ENCODE measurements at places on chromosomes 4 and X. TPM values are rescaled to one million over a fixed set of nuclear protein-coding genes. Genes with fewer than 3 reads are reported as not detected.

PNMA6F gene
- total RNA-seq: not detected

RAB39B gene
- 47.7 TPM for total RNA-seq

XK gene
- total RNA-seq: 0.62 TPM

- no peak for DNase-seq
These were observed 37.3 kb downstream of the SLIT2 start for GRCh38 chr4:20288846-20289512.

DNA sequence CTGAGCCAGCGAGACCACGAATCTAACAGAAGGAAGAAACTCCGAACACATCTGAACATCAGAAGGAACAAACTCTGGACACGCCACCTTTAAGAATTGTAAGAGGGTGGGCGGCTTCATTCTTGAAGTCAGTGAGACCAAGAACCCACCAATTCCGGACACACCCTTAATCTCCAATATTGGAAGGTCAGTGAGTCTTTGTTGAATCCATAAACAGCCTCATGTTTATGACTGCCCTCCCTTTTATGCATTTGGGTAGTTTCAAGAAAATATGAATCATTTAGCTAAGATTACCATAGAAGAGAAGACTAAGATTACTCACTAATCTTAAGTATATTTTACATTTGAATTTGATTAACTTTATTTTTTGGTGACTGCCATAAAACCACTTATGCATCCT is 48.5 kb downstream of the VCX2 start:
- no peak for DNase-seq

DNA sequence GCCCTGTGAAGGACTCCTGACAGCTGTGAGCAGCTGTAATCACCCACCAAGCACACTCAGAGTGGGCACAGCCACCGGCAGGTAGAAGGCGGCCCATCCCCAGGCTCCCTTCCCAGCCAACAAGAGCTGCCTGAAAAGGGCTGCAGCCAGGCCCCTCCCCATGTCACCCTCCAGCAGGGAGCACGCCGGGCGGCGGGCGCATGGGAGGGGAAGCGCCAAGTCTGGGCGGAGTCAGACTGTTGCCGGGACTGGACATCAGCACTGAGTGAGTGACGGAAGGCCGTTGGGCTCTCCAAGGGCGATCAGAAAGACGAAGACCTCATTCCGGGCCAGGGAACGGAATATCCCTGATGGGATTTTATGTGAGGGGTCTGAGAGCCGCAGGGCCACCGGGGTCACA is 82.1 kb downstream of the PPP2R2C start:
- DNase-seq: no peak

DNA sequence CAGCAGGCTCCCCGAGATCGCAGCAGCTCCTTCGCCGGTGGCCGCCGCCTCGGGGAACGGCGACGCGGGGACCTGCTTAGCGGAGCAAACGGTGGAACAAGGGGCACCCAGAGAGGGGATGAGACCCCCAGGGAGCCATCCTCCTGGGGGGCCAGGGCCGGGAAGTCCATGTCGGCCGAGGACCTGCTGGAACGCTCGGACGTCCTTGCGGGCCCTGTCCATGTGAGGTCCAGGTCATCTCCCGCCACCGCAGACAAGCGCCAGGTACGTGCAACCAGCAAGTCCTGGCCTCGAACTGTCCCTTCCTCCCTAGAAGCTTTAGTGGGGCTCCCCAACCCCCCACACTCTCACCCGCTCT is 156.3 kb downstream of the SOWAHB start:
- DNase-seq: no peak

- no peak for DNase-seq
These were observed 67.0 kb downstream of the USP9X start for GRCh38 chrX:41152221-41152620.

DNA sequence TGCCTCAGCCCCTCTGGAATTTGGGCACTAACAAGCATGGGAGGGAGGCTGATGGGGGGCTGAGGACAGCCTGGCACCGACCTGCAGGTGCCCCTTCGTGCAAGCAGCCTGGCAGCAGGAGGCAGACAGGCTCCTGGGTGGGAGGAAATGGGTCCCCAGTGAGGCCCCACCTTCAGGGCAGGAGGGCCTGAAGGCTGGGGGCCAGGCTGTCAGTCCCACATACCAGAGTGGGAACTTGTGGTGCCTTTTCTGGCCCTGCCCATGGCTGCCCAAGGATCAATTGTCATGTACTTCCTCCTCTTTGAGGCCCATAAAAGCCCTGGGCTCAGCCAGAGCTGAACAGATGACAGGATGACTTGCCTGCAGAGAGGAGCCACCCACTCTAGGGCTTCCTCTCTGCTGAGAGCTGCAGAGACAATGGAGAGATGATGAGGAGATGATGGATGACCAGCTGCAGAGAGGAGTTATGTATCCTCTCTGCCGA is 141.0 kb downstream of the PDHA2 start:
- no peak for DNase-seq

DNA sequence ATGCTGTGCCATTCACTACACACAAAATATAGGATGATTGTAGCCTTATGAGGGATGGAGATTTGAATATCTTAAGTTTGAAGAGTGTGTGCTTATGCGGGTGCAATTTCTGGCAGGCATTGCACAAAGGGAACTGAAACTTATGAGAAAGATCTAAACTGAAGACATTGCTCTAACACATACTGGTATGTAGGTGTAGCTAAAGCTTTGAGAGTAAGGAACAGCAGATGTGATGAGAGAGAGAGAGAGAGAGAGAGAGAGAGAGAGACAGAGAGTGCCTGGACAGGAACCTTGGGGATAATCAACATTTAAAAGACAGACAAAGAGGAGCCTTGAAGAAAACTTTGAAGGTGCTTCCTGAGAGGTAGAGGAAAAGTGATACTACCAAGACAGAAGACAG is 379.7 kb downstream of the SPRY1 start:
- DNase-seq: no peak

DNA sequence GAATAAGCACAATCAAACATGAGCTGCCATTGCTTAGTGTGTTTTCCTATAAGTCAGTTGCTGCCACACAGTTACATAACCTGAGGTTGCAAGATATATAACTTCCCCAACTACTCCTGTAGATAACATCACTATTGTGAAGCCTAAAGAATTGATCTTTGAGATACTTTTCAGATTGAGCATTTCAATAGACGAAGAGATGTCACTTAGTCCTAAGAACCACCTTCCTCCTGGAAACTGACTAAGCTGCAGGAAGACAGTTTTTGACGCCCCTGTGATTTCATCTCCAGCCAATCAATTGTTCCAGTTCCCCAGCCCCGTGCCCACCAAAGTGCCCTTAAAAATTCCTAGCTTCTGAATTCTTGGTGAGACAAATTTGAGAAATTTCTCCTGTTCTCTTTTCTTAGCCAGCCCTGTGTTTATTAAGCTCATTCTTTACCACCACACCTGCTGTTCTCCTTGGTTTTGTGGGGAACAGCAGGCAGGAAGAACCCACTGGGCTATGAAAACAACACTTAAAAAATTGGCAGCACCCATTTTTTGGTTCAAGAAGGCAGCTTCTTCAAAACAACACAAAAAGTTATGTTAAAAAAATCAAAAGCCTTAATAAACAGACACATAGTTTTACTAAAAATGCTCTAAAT is 317.1 kb upstream of the PABPC4L start:
- no peak for DNase-seq
